Smooth muscle cell of the brain vasculature (primary cell): ENCODE measurements at places on chromosomes 3 and 15.
A peak's percentile ranks its signal among the peaks of the same experiment; 100 is the strongest.

- peak; percentile 47 for DNase-seq
Observed at GRCh38 chr3:182683453-182683852, 109.9 kb upstream of the ATP11B start.

DNA sequence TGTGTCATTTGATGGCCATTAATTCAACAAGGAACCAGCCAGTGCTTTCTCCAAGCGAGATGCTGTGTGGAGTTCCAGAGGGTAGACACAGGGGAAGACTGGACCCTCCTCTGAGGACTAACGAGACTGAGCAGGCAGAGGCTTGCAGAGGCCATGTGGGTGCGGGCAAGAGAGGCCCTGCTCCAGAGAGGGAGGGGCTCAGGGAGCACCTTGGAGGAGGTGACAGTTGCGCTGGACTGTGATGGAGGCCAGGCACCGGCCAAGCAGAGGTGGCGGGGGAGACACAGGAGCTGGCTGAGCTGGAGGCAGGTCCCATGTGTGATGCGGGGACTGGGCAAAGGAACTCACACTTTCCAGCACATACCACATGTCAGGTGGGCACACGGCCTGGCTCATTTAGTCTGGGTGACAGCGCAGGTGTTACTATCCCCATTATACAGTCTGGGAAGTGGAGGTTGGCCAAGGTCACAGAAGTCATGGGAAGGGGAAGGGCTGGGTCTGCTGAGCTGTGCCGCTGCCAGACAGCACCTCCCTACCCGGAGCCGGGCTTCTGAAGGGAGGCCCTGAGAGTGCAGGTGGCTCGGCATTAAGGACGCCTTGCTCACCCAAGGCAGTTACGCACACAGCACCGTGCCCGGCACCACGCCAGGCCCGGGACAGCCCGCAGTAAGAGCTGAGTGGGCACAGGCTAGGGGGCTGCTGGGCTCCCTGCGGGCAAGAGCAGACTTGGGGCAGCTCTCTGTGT lies 3.7 kb downstream of the MELTF start:
- no peak for DNase-seq

DNA sequence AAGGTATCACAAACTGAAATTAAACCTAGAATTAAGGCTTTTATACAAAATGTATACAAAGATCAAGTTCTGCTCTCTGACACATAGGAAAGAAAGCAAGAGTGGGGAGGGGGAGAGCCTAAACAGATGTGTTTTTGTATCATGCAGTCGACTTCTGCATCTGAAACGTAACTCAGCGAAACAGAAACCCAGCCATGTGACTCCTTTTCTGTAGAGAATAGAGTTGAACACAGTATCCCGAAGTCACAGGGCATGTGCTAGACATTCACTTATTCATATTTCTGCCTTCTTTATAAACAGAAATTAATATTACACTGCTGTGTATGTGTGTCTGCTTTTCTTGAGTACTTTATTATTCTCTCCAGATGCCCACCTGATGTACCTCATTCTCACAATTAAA lies 121.0 kb downstream of the PDZRN3 start:
- DNase-seq = no peak

DNA sequence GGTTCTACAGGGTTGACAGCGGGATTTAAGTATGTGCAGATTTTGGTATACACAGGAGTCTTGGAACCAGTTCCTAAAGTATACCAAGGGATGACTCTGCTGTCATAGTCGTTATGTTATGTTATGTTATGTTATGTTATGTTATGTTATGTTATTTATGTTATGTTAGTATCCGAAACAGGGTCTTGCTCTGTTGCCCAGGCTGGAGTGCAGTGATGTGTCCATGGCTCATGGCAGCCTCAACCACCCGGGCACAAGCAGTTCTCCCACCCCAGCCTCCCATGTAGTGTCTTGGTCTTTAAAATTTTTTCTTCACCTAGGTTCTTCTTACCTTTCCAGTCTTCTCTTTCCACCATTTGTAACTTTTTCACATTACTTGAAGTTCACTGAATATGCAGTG lies 21.7 kb downstream of the PPP4R2 start:
- no peak for DNase-seq

DNA sequence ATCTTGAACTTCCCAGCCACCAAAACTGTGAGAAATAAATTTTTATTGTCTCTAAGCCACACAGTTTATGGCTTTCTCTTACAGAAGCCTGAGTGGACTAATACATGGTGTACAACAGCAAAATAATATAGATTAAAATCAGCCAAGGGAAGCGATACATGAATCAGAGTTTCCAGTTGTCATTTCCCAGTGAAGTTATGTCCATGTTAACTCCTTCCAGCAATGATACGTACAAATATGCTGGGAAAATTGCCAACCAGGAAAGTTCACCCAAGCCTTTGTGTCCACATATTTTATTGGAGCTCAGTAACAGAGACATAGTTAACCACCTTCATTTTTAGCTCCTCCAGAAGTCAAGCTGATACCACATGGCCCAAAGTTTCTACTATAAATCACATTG lies 280.9 kb upstream of the KCNMB2 start:
- no peak for DNase-seq

DNA sequence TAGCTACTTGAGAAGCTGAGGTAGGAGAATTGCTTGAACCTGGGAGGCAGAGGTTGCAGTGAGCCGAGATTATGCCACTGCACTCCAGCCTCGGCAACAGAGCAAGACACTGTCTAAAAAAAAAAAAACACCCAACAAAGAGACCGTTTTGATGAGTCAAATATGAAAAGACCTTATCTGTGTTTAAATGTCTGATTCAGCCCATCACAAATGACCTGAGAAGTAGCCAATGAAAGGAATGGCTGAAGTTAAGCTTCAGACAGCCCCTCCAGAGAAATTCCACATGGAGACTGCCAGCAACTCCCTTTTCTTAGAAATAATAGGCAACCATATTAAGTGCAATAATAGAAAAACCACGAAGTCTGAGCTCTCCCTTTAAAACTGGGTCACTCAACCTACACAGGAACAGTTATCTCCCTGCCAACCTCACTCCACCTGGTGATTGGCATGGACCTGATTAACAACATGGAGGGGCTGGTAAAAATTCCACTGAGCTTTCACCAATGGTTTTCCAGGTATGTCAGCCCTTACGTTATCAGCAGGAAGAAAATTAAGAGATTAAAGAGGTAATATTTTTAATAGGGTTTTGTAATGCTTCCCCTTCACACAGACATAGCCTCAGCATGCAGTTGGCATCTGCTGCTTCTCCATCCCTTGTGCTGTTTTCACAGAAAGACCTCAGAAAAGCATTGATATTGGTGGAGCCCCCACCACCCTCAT lies 238.1 kb upstream of the STT3B start:
- DNase-seq = no peak

- no peak for DNase-seq
Observed at GRCh38 chr3:197802779-197803459, 11.9 kb downstream of the LRCH3 start.

GRCh38 chr3:117217355-117217754 lies 507.8 kb downstream of the TUSC7 start:
- no peak for DNase-seq

GRCh38 chr15:55791551-55792400 lies 48.8 kb upstream of the PRTG start:
- no peak for DNase-seq

GRCh38 chr15:41492597-41493204 lies 973 bp upstream of the ITPKA start:
- no peak for DNase-seq

- no peak for DNase-seq
Observed at GRCh38 chr3:192639987-192640386, 87.4 kb downstream of the FGF12 start.

GRCh38 chr3:180534828-180535227 lies 67.1 kb upstream of the TTC14 start:
- no peak for DNase-seq

DNA sequence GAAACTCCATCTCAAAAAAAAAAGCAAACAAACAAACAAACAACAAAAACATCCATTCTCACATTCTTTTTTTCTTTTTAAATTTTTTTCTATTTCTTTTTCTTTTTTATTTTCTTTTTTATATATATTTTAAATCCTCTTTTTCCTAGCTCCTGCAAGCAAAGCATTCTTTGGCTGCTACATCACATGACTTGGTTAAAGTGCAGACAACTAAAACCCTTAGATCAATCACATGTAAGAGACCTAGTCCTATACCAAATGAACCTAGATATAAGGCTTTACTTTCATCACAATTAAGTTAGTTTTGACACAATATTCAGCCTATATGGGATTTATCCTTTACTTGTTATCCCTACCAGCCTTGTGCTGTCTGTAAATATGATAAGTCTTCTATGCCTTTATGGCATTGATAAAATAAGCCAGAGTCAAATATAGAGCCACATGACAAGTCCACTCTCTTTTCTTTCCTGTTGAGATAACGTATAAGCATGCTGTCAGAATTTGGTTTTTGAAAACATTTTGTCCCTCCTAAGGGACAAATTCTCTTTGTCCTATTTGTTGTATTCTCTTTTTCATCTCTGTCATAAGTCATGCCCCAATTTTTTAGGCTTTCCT lies 11.3 kb downstream of the UBR1 start:
- DNase-seq = no peak

DNA sequence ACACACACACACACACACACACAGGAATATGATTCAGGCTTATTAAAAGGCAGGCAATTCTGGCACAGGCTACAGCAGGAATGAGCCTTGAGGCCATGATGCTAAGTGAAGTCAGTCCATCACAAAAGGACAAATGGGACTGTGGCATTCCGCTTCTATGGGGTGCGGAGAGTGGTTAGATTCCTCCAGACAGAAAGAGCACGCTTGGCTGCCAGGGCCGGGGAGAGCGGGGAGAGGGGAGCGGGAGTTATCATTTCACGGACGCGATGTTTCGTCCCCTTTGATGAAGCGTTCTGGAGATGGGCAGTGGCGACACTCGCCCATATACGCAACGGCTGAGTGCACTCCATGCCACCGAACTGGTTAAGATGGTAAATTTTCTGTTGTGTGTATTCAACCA lies 58.5 kb upstream of the FAM174B start:
- DNase-seq = no peak

DNA sequence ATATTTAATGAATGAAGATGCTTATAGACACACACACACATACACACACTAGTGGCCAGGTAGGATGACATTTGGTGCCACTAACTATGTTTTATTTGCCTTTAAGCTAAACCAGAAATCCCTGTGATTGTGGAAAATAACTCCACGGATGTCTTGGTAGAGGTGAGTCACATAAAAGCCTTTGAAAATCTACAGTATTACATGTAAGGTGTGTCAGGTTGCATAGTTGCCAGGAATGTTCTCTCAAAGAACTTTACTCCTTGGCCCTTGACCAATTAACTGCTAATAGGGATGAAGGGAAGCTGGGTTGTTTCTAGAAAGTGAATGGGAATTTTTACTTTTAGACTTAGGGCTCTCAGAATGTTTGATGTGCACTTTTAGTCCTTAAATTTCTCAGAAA lies 9.9 kb downstream of the ZBED2 start:
- DNase-seq = no peak

GRCh38 chr3:127095774-127096173 lies 97.2 kb upstream of the PRR23E start:
- no peak for DNase-seq

DNA sequence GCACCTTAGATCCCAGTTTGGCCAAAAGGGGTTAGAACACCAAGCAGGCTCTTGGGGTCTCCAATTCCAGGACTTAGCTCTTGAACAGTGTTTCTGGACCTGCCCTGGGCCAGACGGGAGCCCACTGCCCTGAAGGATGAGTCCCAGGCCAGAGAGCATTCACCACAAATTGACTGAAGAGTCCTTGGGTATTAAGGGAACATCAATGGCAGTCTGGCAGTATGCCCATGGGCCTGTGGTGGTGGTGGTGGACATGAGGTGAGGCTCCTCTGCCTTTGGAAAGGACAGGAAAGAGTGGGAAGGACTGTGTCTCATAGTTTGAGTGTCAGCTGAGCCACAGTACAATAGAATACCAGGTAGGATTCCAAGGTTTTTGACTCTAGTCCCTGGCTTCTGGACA lies 960.0 kb downstream of the DIPK2A start:
- no peak for DNase-seq

GRCh38 chr3:197196192-197196591 lies 102.2 kb downstream of the DLG1 start:
- no peak for DNase-seq

- DNase-seq = no peak
Observed at GRCh38 chr3:101042996-101043686, 49.9 kb upstream of the ABI3BP start.

GRCh38 chr3:191296041-191296541 lies 33.1 kb upstream of the CCDC50 start:
- no peak for DNase-seq

DNA sequence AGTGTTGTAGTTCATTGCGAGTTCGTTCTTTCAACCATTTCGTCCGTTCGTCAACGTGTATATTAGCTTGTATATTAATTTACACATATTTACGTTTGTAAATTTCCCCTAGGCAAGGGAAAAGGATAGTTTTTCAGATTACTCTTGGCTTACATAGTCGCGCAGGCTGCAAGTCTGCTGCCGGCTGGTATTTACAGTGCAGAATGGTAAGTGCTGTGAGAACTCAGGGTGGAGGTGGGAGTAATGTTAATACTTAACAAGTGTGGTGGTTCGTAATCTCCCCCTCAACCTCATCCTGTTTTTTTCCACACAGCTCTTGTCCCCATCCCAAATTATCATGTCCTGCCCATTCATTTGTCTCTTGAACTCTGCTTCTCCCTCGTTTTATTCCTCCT lies 766 bp downstream of the FAM98B start:
- no peak for DNase-seq

GRCh38 chr15:96893159-96893906 lies 562.8 kb downstream of the NR2F2 start:
- no peak for DNase-seq

DNA sequence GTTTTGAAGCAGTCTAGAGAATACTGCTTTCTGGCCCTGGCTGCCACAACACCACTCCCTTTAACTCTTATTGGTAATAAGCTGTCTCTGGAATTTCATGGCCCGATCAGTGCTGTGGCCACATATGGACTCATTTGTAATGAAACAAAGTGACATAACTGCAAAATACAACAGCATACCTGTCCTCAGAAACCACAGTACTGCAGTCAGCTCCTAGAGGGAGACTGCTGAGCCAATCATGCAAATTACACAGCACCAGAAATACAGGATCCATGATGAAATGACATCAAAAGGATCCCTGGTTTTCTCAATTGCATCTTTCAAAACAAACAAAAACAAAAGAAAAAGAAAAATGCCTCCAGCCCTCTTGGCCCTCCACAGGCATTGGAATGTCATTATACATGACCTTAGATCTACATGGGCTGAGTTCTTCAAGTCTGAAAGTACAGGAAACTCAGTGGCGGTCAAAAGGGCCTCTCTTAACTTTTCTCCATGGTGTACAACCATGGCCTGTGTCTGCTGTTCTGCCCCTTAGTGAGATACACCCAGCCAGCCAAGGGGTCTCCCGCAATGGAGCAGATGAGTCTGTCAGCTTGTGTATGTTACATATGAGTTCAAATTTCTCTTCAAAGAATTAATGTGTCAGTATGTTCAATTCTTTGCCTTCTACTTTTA lies 24.9 kb upstream of the KBTBD12 start:
- no peak for DNase-seq

DNA sequence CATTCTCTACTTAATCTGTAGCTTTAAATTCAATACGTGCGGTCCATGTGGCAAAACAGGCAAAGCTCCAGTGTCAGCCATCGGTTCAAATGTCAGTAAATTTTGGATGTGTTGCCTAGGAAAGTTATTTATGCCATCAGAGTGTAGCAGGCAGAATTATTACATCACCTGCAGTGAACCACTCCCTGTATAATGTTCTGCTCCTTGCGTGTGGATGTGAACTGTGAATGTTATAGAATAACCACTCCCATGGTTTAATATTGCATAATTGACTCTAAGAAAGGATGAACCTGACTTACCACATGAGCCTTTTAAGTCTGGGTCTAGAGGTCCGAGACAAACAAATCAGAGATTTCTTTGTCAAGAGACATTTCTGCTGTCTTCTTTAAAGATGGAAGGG lies 145.5 kb downstream of the GOLIM4 start:
- DNase-seq = no peak
